ENCODE measurements at places on chromosomes 2 and 18.

GRCh38 chr18:63339920-63340484, 20.4 kb upstream of the BCL2 start:
- DNase-seq = peak; percentile 46

- DNase-seq = no peak
These were observed 100.2 kb downstream of the STK39 start for GRCh38 chr2:168146892-168147810.

GRCh38 chr18:61833387-61833786, 59.4 kb downstream of the RNF152 start:
- DNase-seq = no peak

DNA sequence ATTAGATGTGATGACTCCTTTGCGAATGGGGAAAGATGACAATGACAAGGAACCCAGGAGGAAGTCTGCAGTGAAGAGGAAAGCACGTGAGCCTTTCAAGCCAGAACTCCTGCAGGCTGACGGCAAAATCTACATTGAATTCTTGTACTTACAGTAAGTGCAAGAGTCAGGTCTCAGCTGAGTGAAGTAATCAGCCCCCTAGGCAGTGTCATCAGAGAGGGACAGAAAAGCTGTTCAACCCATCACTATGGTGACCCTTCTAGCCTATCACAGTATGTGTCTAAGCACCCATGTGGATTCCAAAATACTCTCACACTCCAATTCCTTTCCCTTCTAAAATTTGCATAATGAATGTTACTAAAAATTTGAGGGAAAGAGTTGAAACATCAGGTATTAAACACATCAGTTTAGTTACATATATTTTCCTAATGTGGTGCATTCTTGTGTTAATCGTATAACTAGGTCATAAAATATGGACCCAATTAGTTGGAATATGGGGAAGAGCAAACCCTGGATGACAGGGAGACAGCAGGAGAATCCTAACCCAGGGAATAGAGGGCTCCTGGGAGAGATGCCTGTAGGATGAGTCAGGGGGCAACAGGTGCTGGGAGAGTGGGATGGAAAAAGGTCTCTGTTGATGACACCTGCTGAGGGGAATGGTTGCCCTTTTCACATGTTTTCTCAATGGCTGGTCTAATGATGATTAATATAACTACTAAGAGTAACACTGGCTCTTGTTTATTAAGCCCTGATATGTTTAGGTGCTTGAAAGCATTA, 39.5 kb downstream of the VWC2L start:
- no peak for DNase-seq

GRCh38 chr2:28750316-28751251, 1.0 kb upstream of the PPP1CB start:
- peak; percentile 60 for DNase-seq

- no peak for DNase-seq
These were observed 474 bp upstream of the CERKL start for GRCh38 chr2:181657379-181657778.

DNA sequence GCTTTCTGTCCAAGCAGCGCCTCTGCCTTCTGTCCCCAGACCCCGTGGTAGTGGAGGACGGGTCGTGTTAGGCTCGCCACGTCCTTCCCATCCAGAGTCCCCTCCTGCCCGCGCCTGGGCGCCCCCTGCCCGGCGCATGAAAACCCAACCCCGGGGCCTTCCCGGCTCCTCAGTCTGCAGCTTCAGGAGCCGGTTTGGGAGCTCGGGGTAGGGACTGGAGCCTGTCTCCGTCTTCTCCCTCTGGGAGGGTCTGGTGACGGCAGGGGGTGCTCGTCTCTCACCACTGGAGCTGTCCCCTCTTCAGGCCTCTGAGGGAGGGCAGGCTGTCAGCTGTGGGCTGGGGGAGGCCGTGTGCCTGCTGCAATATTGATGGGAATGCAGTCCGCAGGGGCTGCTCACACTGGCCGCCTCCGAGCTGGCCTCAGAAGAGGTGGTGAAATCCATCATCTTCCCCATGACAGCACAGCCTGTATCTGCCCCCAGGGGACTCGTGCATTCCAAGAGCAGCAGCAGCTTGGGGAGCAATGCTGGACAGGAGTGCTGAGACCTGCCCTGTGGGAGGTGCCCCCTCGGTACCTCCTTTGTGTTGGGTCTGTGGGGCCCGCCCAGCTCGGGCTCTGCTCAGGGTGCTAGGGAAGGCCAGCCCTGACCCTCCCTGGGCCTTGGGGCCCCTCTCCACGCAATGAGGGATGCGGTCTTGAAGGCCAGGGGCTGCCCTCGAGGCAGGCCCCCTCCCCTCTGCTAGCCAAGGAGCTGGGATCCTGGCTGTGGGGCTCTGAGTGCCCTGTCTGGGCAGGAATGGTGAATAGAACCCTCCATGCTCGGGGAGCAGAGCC, 17.8 kb upstream of the KLHL30 start:
- DNase-seq = no peak

Data from G401 (cell line).